ENCODE measurements at places on chromosomes 1 and 21.

DNA sequence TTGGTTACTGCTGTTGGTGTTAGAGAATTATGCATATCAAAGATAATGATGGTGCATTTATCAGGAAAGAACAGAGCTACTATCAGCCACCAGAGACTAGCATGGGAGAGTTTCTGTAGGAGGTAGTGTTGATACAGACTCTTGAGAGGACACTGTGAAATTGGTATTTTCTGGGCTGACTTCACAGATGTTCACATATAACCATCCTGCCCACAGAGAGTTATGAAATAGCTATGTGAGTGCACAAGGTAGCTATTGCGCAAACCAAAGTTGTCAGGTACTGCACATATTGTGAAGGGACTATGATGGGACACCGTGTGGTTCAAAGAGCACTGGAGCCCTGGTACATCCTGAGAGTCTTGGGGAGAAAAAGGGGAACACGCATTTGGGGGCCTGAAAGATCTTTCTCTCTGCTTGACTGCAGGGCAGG lies 1.4 kb upstream of the TLCD4 start:
- no peak for DNase-seq

DNA sequence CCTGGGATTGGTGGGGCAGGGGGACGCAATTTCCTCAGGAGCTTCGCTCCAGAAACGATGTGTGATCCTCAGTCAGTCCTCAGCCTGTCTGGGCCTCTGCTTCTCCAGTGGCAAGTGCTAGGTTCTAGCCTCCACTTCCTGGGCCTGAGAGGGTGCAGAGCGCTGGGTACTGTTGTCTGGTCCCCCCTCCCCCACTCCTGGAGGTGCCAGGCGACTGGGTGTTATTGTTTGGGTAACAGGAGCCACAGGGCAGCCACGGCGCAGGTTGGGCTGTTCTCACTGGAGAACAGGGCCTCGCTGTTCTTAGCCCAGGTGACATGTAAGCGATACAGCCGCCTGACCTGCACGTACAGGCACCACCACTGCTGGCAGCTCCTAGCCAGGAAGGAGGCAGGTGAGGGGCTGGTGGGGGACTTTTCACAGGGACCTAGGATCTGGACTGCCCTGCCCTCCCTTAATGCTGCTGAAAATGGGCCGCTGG lies 2.1 kb downstream of the RPS6KA1 start:
- no peak for DNase-seq

DNA sequence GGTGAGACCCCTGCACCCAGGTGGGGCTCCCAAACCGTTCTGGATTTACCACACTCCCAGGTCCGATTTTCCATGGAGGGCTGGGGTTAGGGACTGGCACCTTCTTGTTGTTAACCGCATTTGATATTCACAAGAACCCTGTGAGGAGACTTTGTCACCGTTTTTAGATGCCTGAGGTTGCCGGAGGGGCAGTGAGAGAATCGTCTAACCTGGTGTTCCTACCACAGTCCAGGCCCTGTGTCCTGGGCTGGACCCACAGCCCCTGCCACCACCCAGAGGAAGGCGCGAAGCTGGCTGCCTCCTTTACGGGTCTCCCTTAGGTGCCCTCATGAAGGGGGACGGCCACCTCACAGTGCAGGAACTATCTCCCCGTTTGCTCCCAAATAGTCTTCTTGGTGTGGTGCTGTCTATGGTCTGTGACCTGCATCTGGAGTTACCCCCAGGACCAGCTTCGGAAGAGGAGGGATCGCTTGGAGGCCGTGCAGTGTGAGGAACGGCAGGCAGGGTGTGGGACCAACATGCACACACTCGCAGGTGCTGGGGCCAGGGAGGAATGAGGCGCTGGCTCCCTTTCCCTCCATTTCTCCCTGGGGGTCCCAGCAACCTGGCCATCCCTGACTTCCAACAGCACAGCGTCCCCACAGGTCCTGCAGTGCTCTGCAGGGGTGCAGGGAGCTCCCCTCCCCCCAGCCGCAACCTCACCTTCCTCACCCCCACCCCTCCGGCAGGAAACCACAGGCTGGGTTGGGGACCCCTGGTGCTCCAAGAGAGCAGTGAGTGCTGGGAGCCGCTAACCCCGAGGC lies 7.0 kb downstream of the SIM2 start:
- no peak for DNase-seq

DNA sequence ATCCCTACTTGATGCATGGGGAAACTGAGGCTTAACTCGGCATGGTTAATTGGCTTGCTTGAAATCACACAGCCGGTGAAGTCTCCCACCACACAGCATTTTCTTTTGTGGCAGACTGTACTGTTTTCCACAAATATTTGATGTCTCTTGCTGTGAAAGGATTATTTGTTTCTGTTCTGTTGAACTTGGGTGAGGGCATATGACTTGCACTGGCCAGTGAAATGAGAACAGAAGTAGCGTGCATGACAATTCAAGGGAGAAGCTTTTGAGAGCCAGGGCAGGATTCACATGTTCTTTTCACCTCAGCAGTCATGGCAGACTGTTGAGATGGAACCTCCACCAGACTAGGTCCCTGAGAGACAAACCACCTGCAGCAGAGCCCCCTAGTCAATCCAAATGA lies 11.7 kb upstream of the AK2 start:
- DNase-seq = no peak

DNA sequence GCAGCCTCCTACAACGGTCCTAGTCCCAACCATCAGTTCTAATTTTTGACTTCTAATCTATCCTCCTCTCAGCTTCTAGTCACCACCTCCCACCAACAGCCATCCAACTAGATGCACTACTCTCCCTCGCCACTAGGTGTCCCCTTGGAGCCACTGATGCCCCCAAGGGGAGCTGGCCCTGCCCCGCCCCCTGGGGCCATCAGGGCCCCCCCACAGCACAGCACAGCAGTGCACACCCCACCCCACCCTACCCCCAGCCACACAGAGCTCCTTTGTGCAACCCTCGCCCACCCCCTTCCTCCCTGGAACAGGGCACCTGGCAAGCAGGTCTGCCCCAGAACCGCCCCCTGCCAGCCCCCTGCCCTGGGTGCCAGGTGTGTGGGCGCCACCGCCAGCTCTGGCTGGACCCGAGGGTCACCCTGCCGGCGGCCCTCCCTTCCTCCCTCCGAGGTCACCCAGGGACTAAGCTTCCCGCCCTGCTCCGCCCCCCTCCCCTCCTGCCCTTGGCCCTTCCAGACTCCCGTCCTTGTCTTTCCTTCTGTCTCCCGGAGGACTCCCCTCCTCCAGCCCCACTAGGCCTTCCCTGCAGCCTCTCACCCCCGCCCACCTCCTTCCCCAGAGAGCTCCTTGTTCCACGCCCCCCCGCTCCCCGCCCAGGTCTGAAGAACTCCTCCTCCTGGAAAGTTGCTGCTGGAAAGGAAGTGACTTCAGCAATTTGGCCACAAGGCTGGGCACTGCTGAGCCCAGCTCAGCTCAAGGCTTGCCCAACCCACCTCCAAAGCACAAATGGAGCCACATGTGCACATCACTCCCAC lies 47.0 kb downstream of the AHDC1 start:
- DNase-seq = peak; percentile 73

GRCh38 chr1:219834314-219834917 lies 93.9 kb downstream of the SLC30A10 start:
- DNase-seq = no peak

GRCh38 chr1:167216809-167217208 lies 3.9 kb upstream of the POU2F1 start:
- DNase-seq = no peak

GRCh38 chr21:41148798-41149197 lies 19.2 kb upstream of the BACE2 start:
- no peak for DNase-seq

DNA sequence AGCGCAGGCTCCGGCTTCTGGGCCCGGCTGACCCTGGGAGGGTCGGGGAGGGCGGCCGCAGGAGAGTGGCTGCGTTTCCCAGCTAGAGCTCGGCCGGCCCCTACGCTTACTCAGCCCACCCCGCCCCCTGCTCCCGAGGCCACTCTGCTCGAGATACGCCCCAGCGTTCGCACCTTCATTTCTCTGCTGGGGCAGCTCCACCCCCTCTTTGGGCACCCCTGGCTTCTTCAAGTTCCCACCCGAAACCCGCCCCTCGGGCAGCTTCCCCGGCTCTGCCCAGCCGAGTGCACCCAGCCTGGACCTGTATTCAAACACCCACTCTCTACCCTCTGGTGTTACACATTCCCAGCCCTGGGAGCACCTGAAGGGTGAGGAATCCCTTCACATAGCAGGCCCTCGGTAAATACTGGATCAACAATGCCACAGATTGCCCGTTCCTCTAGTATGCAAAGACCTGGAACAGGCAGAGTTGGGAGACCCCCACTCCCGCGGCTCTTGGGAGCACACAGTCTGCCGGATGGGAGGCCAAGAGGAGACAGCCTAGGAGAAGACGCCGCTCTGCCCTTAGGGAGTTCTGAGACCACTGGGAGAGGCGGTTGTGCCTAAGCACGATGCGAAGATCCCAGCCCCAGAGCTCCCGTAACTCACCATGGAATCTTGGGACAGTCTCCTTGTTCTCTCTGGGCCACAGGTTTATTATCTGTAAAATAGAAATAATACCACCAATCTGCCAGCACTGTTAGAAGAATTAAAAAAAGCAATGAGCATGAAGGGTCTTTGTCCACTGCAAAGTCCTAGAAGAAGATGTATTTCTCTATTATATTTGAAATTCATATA lies 566 bp upstream of the PAQR7 start:
- DNase-seq = no peak

GRCh38 chr1:76109404-76109803 lies 34.9 kb downstream of the ST6GALNAC3 start:
- no peak for DNase-seq

GRCh38 chr1:43512681-43513080 lies 18.0 kb upstream of the PTPRF start:
- no peak for DNase-seq

DNA sequence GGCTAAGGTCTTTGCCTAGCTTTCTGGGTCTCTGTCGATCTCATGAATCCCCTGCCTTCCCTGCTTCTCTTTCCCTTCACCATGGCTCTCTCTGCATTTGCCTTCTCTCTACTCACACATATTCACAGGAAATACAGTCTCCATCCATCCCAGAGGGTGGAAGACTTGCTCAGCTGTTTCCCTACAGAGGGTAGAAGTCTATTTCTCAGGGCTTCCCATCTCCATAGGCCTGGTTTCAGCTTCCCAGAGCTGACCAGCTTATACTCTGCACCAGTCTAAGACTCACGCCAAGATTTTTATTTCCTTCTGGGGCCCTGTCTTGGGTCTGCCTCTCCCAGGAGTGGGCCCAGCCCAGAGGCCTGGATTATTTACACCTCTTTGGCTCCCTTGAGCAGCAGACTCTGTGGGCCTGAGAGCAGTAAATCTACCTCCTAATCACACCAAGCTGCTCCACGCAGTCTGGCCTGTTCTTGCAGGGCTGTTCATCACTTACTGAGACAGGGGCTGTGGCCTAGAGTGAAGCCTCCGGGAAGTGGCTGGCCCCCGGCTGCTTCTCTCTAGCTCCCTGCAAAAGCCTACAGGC lies 102.5 kb downstream of the PLXNA2 start:
- no peak for DNase-seq

DNA sequence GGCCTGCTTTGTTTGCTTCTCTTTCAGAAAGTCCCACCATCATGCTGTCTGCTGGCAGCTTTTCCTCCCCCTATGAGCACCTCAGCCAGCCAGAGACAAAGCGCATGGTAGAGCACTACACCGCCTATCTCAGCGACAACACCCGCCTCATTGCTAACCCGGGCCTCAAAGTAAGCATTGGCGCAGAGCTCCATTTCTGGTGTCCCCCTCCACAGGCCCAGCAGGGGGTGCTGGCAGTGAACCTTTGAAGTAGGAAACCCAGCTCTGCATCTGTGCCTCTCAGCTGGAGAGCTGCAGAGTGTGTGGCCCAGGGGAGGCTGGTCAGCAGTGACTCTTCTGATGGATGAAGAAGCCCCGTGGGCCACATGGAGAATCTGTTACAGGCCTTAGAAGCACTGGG lies 81.2 kb upstream of the RAVER2 start:
- peak; percentile 20 for DNase-seq

DNA sequence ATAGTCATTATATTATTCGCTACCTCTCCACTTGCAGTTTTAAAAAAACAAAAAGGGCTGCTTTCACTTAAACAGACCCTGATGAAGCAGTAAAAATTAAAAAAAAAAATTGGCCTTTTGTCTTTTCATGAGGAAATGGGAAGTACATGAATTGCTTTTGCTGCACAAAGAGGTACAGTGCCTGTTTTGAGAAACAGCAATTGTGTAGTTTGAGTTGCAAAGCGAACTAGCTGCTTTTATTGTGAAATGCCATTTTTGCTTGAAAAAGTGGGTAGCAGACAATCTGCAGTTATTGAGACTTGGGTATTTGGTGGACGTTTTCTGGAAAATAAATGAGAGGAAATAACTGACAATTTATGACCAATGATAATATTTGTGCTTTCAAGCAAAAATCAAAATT lies 7.0 kb downstream of the DIP2A start:
- DNase-seq = no peak
